Activated CD4-positive, alpha-beta T cell treated with anti-CD3 and anti-CD28 coated beads, Interleukin-2, amount 10 ng/mL, durations not matched to agents 24 days and 14 days (primary cell): ENCODE measurements at places on chromosomes 12 and 14. TPM values are rescaled to one million over a fixed set of nuclear protein-coding genes. Genes with fewer than 3 reads are reported as not detected.

DNA sequence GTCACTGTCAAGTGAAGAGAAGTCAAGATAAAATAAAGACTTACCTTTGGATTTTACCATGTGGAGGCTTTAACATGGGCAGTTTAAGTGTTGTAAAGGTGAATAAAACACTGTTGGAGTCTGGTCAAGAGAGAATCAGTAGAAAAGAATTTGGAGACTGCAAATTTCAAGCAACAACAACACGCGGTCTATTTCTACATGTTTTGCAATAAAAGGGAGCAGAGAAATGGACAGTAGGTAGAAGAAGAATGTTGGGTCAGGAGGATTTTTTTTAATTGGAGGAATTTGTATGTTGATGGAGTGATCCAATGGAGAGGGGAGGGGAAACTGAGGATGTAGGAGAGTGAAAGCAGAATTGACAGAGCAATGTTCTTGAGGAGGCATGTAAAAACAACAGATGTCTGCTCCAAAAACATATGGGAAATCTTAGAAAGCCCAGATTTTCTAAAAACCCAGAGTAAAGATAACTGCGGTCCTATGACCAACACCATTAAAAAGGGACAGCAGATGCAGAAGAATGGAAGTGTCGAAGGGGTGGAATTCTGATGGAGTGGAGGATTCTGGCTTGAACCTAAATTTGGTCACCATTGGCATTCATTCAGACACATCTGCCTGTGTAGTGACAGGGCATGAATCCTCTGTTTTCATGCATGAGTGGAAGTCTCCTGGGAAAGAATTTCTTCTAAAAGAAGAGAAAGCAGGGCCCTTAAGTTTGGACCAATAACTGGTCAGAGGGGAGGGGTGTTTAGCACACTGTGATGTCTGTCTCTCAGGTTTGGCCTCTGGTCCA, 68.0 kb upstream of the OSBPL8 start:
- no peak overlapping the region for H3K27ac ChIP-seq
- no peak overlapping the region for H3K4me3 ChIP-seq
- H3K36me3 ChIP-seq: no peaks in the 10 kb centered on the region
- no peaks in the 10 kb centered on the region for H3K27me3 ChIP-seq
- no peaks in the 10 kb centered on the region for H3K4me1 ChIP-seq
- DNase-seq: no peak

DNA sequence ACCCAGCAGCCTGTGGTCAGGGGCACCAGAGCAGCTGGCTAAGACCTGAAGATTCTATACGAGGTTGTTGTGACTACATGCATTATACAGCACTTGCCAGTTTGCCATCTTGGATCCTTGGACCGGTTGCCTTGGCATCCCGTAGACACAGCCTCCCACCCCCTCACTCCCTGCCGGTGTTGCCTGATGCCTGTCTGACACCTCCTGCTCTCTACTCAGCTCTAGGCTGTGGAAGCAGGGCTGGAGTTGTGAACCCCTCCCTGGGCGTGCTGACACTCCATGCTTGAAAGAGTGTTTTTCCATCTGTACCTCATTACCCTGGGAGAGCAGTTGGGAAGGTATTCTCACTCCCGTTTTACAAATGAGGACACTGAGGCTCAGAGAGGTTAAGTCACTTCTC, 2.5 kb downstream of the CHGA start:
- peaks cover 14% of the 10 kb centered on the region for H3K27me3 ChIP-seq
- no peaks in the 10 kb centered on the region for H3K4me1 ChIP-seq
- H3K4me3 ChIP-seq: no peak overlapping the region
- DNase-seq: no peak

DNA sequence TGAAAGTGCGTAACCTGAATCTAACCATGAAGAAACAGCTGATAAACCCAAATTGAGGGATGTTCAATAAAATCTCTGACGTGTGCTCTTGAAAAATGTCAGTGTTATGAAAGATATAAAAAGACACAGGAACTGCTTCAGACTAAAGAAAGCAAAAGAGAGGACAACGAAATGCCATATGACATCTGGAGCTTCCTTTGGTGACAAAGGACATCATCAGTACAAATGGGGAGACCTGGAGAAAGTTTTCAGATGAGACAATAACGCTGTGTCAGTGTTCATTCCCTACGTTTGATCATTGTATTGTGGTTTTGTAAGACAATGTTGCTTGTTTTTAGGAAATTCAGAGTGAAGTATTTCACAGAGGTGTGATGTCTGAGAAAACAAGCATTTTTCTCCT, 125.9 kb upstream of the MAP1LC3B2 start:
- no peak overlapping the region for H3K27ac ChIP-seq
- no peaks in the 10 kb centered on the region for H3K36me3 ChIP-seq
- DNase-seq: no peak
- no peaks in the 10 kb centered on the region for H3K4me1 ChIP-seq
- H3K4me3 ChIP-seq: no peak overlapping the region
- no peaks in the 10 kb centered on the region for H3K27me3 ChIP-seq

DNA sequence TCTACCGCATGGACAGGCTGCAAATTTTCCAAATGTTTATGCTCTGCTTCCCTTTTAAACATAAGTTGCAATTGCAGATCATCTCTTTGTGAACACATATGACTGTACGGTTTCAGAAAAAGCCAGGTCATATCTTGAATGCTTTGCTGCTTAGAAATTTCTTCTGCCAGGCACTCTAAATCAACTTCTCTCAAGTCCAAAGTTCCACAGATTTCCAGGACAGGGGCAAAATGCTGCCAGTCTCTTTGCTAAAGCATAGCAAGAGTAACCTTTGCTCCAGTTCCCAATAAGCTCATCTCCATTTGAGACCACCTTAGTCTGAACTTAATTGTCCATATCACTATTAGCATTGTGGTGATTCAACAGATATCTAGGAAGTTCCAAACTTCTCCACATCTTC, 13.6 kb upstream of the RERGL start:
- no peaks in the 10 kb centered on the region for H3K36me3 ChIP-seq
- no peaks in the 10 kb centered on the region for H3K4me1 ChIP-seq
- no peaks in the 10 kb centered on the region for H3K27me3 ChIP-seq
- DNase-seq: no peak
- no peak overlapping the region for H3K27ac ChIP-seq

The OR6C2 gene
- not detected in 2 replicates for total RNA-seq
